Activated CD8-positive, alpha-beta memory T cell treated with anti-CD3 and anti-CD28 coated beads, Interleukin-2, amount 10 ng/mL, durations not matched to agents 7 days and 5 days (primary cell): ENCODE measurements at places on chromosomes 11 and 22. TPM values are rescaled to one million over a fixed set of nuclear protein-coding genes. Genes with fewer than 3 reads are reported as not detected.

- no peaks in the 10 kb centered on the region for H3K36me3 ChIP-seq
- H3K4me1 ChIP-seq, result no peaks in the 10 kb centered on the region
- no peak for DNase-seq
- peaks cover 19% of the 10 kb centered on the region for H3K27me3 ChIP-seq
- H3K4me3 ChIP-seq, result no peak overlapping the region
Observed at GRCh38 chr11:35478471-35479091, 46.8 kb downstream of the PAMR1 start.

Gene FAM111B
- 42.7 TPM for total RNA-seq

- no peak for DNase-seq
- peak overlapping the region; percentile 86 for H3K4me3 ChIP-seq
- H3K27me3 ChIP-seq, result peaks cover 2% of the 10 kb centered on the region
- peaks cover 31% of the 10 kb centered on the region for H3K4me1 ChIP-seq
- H3K27ac ChIP-seq, result peak overlapping the region; percentile 92
Observed at GRCh38 chr22:37267661-37268413, 14.5 kb upstream of the CYTH4 start.

- no peak for DNase-seq
- no peak overlapping the region for H3K4me3 ChIP-seq
- H3K4me1 ChIP-seq, result peaks cover 14% of the 10 kb centered on the region
- peaks cover 5% of the 10 kb centered on the region for H3K27me3 ChIP-seq
- peaks cover 15% of the 10 kb centered on the region for H3K36me3 ChIP-seq
Observed at GRCh38 chr11:46377831-46378230, 3.6 kb upstream of the MDK start.

GRCh38 chr11:87254562-87254961 is 216.8 kb downstream of the TMEM135 start:
- H3K4me3 ChIP-seq, result no peak overlapping the region
- peaks cover 21% of the 10 kb centered on the region for H3K4me1 ChIP-seq
- no peak overlapping the region for H3K27ac ChIP-seq

Gene TNNT3
- 7.6 TPM for total RNA-seq

Gene DNHD1
- 17.4 TPM for total RNA-seq

- peak overlapping the region; percentile 89 for H3K27ac ChIP-seq
- H3K4me3 ChIP-seq, result no peak overlapping the region
- H3K4me1 ChIP-seq, result peaks cover 44% of the 10 kb centered on the region
- no peak for DNase-seq
Observed at GRCh38 chr22:30159561-30160353, 79.5 kb downstream of the HORMAD2 start.

Gene OR8D1
- not detected for total RNA-seq

DNA sequence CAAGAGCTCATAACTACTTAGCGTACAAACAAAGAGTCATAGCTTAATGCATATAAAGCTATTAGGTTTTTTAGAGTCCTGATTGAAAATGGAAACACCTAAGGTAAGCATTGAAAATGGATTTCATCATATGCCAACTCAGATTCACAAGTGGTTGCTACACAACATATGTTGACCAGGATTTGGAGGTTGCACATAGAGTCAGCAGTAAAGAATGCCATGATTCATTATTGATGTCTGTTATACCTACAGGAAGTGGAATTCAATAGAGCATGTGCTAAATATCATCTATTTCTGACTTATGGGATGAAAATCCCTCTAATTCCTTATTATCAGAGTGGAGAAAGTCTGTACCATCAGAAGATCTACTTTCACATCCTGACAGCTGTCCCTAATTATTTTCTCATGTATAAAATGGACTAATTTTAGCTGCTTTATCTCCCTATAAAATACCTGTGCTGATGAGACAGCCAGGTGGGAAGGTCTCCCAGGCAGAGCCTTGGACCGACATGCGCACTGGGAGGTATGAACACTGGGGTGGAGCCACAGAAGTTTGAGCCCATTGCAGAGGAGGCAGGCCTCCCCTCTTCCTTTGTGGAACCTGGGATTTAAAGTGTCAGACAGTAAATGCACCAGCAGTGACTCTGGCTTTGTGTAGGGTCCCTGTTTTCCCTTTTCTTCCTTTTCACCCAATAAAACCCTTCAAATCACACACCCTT is 204.2 kb downstream of the AASDHPPT start:
- no peak for DNase-seq
- no peak overlapping the region for H3K4me3 ChIP-seq
- no peak overlapping the region for H3K27ac ChIP-seq
- H3K27me3 ChIP-seq, result no peaks in the 10 kb centered on the region
- H3K36me3 ChIP-seq, result no peaks in the 10 kb centered on the region

DNA sequence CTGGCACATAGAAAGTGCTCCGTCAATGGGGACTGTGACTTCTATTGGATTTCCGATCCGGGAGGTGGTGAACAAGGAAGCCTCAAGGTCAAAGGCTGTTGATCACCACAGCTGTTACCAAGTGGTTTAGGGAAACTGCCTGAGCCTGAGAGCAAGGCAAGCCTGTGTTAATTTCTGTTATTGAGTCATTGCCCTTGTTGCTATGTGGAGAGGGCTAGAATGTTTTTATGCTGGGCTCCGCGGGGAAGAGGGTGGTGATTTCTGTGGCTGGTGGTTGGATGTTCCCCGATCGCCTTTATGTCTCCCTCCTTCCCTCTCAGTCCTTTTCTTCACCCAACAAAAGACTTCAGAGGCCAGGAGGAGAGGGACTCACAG is 108.5 kb upstream of the ALX4 start:
- DNase-seq, result no peak
- H3K36me3 ChIP-seq, result no peaks in the 10 kb centered on the region
- H3K27me3 ChIP-seq, result peaks cover 9% of the 10 kb centered on the region

GRCh38 chr22:36409911-36410756 is 22.4 kb upstream of the MYH9 start:
- peak overlapping the region; percentile 70 for H3K4me3 ChIP-seq
- DNase-seq, result peak; percentile 89
- H3K27me3 ChIP-seq, result no peaks in the 10 kb centered on the region
- peaks cover 1% of the 10 kb centered on the region for H3K36me3 ChIP-seq

GRCh38 chr22:25485626-25486545 is 78.6 kb upstream of the GRK3 start:
- peak overlapping the region; percentile 53 for H3K27ac ChIP-seq
- H3K4me1 ChIP-seq, result peaks cover 49% of the 10 kb centered on the region

DNA sequence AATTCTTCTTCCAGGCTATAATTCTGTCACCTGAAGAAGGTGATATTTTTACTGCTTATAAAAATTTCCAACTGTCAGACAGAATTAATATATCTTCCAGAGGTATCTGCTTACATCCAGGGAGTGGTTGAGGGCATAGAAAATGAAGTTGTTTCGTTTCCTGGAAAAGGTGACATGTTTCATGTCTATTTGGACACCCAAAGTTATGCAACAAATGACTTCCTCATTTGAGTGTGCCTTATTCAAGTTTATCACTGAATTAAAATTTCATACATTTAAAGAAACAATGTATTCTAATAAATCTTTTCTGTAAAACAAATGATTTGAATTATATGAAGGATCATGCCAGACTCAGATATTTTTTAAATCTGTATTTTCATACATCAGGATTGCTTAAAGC is 8.5 kb upstream of the GRAMD1B start:
- H3K36me3 ChIP-seq, result peaks cover 6% of the 10 kb centered on the region
- H3K27ac ChIP-seq, result no peak overlapping the region
- no peak for DNase-seq
- peaks cover 11% of the 10 kb centered on the region for H3K27me3 ChIP-seq
- H3K4me1 ChIP-seq, result peaks cover 21% of the 10 kb centered on the region

Gene FERMT3
- total RNA-seq, result 217 TPM

- no peaks in the 10 kb centered on the region for H3K4me1 ChIP-seq
- no peaks in the 10 kb centered on the region for H3K36me3 ChIP-seq
- no peak overlapping the region for H3K4me3 ChIP-seq
- H3K27ac ChIP-seq, result no peak overlapping the region
Observed at GRCh38 chr22:45964372-45964771, 12.6 kb downstream of the WNT7B start.

DNA sequence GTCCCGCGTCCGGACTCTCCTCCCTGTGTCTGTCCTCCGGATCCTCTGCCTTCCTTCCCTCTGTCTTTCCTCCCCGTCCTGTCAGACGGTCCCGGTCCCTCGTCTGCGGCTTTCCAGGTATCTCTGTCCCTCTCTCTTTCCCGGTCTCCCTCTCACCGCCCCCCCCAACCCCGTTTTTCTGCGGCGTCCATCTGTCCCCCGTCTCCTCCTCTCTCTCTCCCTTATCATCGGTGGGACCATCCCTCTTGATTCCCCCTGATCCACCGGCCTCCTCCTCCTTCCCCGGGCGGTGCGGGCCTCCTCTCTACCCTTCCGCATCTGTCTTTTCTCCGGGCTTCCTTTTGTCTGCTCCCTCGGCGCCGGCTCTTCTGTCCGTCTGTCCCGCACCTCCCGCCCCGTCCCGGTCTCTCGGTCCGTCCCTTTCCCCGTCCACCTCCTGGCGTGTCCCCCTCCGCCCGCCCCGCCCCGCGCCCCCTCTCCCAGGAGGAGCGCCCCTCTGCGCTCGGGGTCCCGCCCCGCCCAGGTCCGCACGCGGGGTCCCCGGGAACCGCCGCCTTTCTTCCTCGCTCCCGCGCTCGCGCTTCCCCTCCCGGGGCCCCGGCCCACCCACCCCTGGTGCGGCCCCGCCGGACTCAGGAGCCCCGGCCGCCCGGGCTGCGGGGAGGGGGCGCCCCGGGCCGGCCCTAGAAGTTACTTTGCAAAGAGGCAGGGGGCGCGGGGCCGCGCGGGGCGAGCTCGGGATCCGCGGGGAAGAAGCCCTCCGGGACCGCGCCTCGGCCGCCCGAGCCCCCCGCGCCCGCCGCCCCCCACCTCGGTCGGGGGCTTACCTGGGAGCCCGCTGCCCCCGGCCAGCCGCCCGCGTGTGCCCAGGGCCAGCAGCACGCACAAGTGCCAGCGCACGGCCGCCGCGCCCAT is 568 bp downstream of the SCUBE1 start:
- H3K27ac ChIP-seq, result no peak overlapping the region
- H3K36me3 ChIP-seq, result no peaks in the 10 kb centered on the region
- no peak for DNase-seq
- peaks cover 30% of the 10 kb centered on the region for H3K4me1 ChIP-seq
